Fibroblast of upper back skin (primary cell): ENCODE measurements at places on chromosomes 11 and 22.

DNA sequence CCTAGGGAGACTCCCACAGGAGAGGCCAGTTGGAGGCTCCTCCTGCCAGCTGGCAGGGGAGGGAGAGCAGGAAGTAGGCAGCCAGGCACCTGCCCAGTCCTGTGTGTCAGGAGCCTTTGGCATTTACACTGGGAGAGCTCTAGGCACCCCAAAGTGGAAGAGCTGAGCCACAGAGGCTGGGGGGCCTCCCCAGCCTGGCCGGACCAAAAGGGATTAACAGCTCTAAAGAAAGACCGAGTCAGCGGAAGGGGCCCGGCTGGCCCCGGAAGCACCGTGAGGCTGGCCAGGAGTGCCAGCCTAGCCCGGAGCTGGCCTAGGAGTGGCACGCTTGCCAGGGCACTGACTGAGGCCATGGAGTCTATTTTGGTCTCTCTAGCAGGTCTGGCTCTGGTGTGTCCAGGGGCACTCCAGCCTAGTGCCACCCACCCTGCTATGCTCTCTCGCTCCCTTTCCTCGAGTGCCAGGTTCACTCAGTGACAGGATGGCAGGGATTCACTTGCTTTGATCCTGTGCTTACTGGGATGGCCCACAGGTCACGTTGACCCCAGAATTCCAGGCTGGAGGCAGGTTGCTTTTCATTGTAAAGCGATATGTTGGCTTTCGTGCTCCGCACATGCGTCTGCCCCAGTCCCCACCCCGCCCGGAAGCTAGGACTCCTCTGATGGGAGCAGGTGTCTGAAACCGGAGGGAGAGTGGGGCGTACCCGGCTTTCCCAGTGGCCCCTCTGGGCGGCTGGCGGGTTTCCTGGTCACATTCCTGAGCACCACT is 3.3 kb upstream of the KMT5B start:
- DNase-seq: no peak

- no peak for DNase-seq
Measured at GRCh38 chr11:129291546-129291945, 84.1 kb upstream of the BARX2 start.

DNA sequence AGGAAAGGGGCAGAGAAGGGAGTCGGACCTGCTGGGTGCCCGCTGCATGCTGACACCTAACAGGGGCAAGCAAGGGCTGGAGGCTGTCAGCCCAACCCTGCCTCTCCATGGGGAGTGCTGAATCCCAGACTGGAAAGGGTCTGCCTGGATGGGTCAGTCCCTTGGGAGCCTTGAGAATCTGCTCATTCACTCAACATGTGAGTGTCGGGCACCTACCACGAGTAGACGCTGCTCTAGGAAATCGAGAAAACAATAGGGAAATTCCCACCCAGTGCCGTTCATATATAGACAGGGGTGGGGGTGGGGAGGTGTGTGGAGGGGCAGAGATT is 4.4 kb upstream of the CTSD start:
- no peak for DNase-seq

- peak; percentile 4 for DNase-seq
Measured at GRCh38 chr11:18203723-18204122, 31.1 kb downstream of the MRGPRX4 start.

DNA sequence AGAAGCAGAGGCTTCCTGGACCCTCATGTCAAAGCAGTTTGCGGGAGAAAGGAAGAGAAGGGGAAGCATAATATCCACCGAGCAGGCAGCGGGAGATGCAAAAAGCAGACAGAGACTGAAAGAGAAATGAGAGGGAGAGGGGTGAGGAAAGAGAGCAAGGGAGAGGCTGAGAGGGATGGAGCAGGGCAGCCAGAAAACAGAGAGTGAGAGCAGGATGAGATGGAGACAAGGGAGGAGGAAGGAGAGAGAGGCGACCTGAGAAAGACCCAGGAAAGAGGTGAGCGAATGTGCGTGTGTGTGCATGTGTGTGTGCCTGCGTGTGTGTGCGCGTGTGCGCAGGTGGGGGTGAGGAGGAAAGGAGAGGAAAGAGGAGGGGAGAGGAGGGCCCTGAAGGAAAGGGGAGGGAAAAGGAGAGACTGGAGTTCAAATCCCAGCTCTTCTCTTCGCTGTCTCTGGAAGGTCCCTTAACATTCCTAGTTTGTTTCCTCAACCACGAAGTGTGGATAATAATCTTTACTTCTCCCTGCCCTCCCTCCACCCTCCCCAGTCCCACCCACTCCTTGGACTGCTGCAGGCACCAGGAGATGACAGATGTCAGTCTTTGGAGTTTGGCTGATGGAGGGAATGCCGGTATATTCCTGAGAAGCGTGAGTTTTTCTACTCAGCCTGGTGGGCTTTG is 67.9 kb downstream of the ISX start:
- no peak for DNase-seq

DNA sequence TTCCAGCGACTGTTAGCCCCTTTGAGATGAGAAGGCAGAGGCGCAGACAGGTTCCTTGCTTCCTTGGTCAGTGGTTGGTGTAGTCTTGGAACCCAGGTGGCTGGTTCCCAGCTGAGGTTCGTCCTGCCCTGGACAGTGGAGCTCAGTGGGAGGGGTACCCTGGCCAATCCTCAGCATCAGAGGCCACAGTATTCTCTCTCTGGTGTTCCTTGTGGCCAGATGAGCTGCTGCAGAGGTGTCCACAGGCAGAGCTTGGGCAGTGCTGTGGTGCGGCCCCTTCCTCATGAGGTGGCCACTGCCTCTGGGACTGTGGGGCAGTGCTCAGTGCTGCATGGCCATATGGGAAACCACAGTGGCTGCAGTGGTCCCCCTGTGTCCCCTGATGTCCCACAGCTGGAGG is 61.8 kb downstream of the CTTN start:
- DNase-seq: no peak

- no peak for DNase-seq
Measured at GRCh38 chr22:26906464-26906863, 249.1 kb downstream of the MIAT start.

GRCh38 chr11:33790040-33790439 is 15.7 kb upstream of the FBXO3 start:
- no peak for DNase-seq

DNA sequence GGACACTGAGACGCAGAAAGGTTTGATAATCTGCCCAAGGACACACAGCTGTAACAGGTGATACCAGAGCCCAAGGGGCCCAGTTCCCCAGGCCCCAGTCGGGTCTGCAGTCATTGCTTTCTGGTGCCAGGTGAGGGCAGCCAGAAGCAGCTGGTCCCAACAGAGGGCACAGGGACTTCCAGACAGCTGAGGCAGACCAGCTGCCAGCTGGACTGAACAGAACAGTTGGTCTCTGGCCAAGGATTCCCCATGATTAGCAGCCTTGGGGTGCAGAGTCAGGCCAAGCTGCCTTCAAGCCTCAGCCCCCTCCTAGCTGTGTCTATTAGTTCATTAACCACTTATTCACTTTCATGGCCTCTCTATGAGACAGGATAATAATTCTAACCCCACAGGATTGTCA is 105.6 kb downstream of the RRAS2 start:
- no peak for DNase-seq

GRCh38 chr11:69553416-69554357 is 72.2 kb downstream of the LINC01488 start:
- DNase-seq: no peak

- DNase-seq: no peak
Measured at GRCh38 chr11:65539744-65540289, 14.9 kb downstream of the SCYL1 start.

DNA sequence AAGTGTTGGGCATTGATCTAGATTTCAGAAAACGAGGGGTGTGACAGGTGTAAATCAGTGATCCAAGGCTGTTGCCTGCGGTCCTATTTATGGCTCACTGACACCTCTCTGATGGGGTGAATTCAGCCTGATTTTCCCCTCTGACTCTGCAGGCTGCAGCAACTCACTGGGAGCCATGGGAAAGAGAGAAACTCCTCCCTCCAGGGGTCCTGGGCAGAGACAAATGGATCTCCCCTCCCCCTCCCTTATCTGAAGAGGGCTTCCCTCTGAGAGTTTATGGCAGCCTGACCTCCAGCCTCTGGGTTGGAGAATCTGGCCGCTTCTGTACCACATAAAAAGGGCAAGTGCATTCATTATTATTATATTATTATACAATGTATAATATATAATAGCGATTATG is 1.8 kb upstream of the PKNOX2 start:
- DNase-seq: no peak

- DNase-seq: peak; percentile 85
Measured at GRCh38 chr11:131486100-131486499, 115.7 kb downstream of the NTM start.

DNA sequence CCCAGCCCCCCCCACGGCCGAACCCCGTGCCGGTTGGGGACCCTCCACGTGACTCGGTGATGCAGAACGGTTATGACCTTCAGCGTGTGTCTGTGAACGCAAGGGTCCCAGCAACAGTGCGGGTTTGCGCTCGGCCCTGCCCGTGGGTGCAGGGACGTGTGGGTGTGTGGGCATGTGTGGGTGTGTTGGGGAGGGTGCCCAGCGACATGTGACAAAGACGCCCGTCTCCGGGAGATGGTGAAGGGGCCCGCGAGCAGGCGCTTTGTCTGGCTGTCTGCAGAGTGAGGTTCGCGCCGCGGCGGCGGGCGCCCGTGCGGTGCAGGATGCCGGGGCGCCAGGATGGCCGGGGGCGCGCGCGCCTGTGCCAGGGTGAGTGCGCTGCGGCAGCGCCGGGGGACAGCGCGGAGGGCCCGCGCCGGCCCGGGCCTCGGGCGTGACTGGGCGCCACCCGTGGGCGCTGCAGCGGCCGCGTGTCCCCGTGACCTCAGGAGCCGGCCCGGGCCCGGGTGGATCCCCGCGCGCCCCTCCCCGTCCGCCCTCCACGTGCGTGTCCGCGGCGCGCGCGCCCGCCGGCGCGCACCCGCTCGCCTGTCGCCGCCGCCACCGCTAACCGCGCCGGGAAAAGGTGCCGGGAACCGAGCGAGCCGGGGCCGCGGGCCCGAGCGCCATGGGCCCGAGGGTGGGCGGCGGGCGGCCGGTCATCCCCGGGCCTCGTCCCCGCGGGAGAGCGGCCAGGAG is at the start of gene LRFN4:
Gene LRFN4, plus strand, starts transcription at position 569 of the 738 bp plus-strand sequence. CDS start 681 bp downstream, outside the sequence.
- no peak for DNase-seq

GRCh38 chr11:134863294-134863693 is 451.3 kb upstream of the B3GAT1 start:
- no peak for DNase-seq

DNA sequence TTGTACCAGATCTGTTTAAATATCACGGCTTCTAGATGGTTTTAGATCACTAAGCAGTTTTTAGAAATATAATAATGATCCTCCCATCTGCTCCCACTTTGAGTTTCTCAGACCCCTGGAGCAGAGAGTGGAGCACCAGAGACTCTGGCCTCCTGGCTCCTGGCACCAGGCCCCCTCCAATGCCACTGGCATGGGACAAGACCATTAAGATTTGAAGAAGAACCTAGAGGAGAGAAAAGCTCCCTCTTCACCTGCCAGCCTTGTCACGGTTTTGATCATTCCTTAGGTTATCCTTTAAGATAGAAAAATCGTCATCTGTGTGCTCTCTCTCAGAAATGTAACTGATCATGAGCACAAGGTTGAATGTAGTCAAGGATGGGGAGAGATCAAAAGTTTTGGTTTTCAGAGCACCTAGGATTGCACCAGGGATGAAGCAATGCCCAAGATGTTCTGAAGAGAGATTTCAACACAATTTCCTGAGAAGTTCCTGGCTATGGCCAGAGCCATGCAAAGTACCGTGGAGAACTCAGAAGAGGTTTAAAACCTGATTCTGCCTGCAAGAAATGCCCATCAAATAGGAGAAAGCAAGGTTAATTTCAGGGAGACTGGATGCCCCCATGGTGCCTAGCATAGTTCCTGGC is 22.2 kb downstream of the IL10RA start:
- DNase-seq: no peak

- DNase-seq: no peak
Measured at GRCh38 chr22:18988958-18989357, 52.9 kb upstream of the PRODH start.

- DNase-seq: no peak
Measured at GRCh38 chr11:61589961-61590360, 9.1 kb upstream of the SYT7 start.

DNA sequence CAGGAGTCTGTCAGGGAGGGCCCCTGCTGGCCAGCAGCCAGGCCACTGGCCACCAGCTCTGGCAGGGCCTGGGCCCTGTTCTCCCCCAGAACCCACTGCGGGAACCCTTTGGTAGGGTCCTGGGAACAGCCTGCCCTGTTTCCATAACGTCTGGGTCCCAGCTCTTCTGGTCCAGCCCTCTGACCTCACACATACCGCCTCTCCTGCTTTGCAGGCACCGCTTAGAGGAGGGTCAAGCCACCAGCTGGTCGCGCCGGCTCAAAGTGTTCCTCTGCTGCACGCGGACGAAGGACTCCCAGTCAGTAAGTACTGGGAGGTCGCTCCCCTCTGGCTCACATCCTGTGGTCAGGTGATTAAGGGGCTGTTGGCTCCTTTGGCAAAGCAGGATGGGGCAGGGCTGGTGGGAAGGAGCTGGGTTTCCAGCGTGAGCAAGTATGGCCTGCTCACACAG is 26.6 kb upstream of the MYRF start:
- DNase-seq: peak; percentile 21

DNA sequence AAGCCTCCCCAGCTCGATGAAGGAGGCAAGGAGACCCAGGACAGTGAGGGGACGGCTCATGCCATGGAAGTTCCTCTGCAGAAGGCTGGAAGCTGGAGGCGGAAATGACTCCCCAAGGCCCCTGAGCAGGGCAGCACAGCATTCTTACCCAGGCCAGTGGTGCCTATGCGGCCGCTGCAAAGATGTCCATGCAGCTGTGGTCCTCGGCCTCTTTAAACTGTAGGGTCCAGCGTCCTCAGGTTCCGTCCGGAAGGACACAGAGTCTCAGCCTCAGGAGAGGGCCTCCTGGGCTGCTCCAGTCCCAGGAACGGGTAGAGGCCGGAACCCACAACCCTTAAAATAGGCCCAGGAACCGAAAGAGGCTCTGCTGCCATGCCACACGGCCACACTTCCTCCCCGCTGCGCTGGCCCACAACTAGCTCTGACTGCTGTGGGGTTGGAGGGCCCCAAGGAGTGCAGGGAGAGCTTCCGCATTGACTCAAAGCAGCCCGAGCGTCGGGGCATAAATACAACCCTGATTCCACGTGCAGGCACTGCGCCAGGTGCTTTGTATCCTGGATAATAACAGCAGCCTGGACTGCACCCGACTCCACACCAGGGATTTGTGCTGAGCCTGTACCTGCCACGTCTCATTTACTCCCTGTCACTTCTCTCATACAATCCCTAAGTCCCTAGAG is 5.5 kb downstream of the KIAA0930 start:
- no peak for DNase-seq

GRCh38 chr11:130050257-130050656 is 19.4 kb upstream of the APLP2 start:
- no peak for DNase-seq

GRCh38 chr11:9344061-9344680 is 29.8 kb upstream of the TMEM41B start:
- DNase-seq: no peak

DNA sequence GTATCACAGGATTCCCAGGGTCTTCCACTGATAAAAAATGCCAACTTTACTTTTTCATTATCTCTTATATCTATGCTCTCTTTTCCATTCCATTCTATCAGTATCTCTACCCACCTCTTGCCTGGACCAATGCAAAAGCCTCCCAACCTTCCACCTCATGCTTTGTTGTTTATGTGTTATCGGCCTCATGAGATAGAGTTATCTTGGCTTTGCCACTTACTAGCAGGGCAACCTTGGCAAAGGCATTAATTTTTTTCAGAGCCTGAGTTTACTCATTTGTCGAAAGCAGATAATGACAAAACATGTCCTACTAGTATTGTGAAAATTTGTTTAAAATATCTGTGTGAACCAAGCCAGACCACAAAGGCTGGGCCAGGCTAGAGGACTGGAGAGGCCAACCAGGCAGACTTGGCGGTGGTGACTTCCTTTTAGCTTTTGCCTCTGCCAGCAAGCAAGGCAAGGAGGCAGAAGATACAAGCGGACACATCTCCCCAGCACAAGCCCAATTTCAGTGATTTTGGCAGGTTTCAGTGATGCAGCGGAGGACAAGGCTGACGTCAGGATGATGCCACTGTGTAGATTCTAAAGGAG is 106.9 kb downstream of the ADAMTS15 start:
- no peak for DNase-seq
